ENCODE measurements at places on chromosomes 3 and 15. TPM values are rescaled to one million over a fixed set of nuclear protein-coding genes. Genes with fewer than 3 reads are reported as not detected.

Gene CAPN3
- total RNA-seq: 0.75 TPM

Gene PARP15
- total RNA-seq: 0.21 TPM

Gene CPNE9
- 4.4 TPM for total RNA-seq

Gene ARGFX
- total RNA-seq: not detected

Gene ROPN1
- not detected for total RNA-seq

DNA sequence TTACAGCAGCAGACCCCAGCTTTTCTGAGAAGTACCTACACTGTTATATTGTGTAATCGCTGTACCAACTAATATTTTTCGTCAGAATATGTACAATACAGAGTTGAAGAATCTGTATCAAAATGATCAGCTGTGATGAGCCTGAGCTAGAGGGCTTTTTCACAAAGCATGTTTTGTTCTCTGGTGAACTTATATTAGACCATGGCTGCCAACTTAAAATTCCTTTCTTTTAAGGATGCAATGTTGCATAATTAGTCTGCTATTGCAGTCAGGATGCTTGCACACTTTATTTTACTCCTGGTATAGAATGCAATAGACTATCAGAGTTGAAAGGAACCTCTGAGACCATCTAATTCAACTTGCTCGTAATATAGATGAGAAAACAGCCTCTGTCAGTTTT is 127.8 kb downstream of the RBMS3 start:
- no peak for DNase-seq

GRCh38 chr15:38651328-38652038 is 86.9 kb upstream of the RASGRP1 start:
- DNase-seq: no peak

GRCh38 chr3:162170581-162170980 is 674.0 kb downstream of the OTOL1 start:
- DNase-seq: no peak

GRCh38 chr15:70618929-70619328 is 144.4 kb downstream of the UACA start:
- no peak for DNase-seq

- DNase-seq: no peak
Measured at GRCh38 chr15:63502843-63503738, 1.3 kb upstream of the USP3 start.

- no peak for DNase-seq
Measured at GRCh38 chr15:79341396-79341795, 30.5 kb downstream of the TMED3 start.

DNA sequence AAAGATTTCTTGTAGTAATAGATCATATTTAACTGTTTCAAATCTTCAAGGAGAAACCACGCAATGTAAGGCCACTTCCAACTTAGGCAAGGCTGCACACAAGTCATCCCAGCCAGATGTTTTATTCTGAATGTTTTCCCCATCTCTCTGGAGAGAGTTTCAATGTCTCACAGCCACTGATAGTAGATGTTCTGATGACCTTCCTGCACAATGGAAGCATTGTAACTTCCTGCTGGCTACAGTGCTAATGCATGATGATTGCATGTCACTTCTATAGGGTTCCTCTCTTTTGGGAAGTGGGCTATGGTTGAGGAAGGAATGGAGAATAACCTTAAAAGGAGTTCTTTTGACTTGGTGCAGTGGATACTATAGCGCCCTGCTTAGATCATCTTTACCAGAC is 328.0 kb downstream of the ZNF621 start:
- DNase-seq: no peak

GRCh38 chr3:146464005-146464595 is 5.3 kb downstream of the PLSCR2 start:
- no peak for DNase-seq

GRCh38 chr3:55480911-55481743 is 6.0 kb downstream of the WNT5A start:
- DNase-seq: no peak

DNA sequence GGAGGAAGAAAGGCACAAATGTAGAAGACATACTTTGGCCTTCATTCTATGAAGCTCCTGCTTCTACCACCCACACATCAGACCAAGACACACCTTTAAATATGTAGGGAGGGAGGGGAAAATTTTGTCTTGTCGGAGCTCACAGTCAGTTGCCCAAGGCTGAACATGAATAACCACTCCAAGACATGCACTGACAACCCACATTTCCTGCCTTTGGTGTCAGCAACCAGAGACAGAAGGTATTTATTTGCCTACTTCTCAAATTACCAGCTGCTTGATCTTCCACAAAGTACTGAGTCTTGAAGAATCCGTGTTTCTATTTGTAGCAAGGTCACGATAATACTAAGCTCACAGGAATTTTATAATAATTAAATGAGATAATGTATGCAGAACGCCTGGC is 169.7 kb downstream of the KCNMB2 start:
- DNase-seq: no peak
